Activated CD4-positive, alpha-beta T cell treated with anti-CD3 and anti-CD28 coated beads for 36 hours (primary cell): ENCODE measurements at places on chromosomes 1 and 21. TPM values are rescaled to one million over a fixed set of nuclear protein-coding genes. Genes with fewer than 3 reads are reported as not detected.

Gene MAN1C1
- total RNA-seq: 10.0 TPM

Gene ZBTB21
- 32.9 TPM for total RNA-seq

Gene OR10Z1
- total RNA-seq: not detected

Gene AGTRAP
- 13.2 TPM for total RNA-seq

Gene PAQR6
- 5.7 TPM for total RNA-seq

Gene NBPF20
- total RNA-seq: 1.2 TPM

Gene FCRL2
- not detected for total RNA-seq

Gene LORICRIN
- total RNA-seq: not detected

Gene PDC
- total RNA-seq: not detected

Gene SLC16A4
- 0.44 TPM for total RNA-seq

Gene ASCL5
- 0.09 TPM for total RNA-seq

Gene GBP6
- total RNA-seq: 0.53 TPM

Gene SEMA6C
- 3.5 TPM for total RNA-seq

Gene OBSCN
- 20.5 TPM for total RNA-seq

Gene SPRR5
- not detected for total RNA-seq

Gene CTNNBIP1
- 7.5 TPM for total RNA-seq

Gene CCDC185
- total RNA-seq: not detected

Gene PRKACB
- total RNA-seq: 25.5 TPM

Gene RIMS3
- total RNA-seq: 2.7 TPM

Gene ACOT7
- total RNA-seq: 99.2 TPM

Gene VWA5B1
- not detected for total RNA-seq

Gene C1QB
- not detected for total RNA-seq

Gene JAM2
- 1.2 TPM for total RNA-seq

Gene PTGER3
- total RNA-seq: not detected

Gene CD164L2
- not detected for total RNA-seq

Gene IFNLR1
- total RNA-seq: 7.4 TPM

Gene H6PD
- 8.8 TPM for total RNA-seq

Gene IL12RB2
- total RNA-seq: 77.9 TPM

Gene LHX8
- total RNA-seq: not detected
